ENCODE measurements at places on chromosomes 12 and 14.

GRCh38 chr14:51331486-51332367, 91.7 kb downstream of the TMX1 start:
- no peak for DNase-seq

DNA sequence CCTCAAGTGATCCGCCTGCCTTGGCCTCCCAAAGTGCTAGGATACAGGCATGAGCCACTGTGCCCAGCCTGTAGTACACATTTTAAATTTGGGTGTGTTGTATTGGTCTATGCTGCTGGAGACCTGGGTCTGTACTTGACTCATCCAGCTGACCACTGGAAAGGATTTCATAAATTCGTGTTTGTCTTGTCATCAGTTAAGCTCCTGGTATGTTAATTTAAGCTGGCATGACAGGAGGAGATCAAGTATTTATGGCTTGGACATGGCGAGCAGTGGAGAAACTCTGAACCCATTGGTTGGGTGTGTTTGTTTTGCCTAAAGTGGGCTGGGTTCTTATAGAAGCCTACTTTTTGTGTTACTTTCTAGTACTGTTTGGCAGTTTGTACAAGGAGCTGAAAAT, 24.2 kb downstream of the YY1 start:
- no peak for DNase-seq

DNA sequence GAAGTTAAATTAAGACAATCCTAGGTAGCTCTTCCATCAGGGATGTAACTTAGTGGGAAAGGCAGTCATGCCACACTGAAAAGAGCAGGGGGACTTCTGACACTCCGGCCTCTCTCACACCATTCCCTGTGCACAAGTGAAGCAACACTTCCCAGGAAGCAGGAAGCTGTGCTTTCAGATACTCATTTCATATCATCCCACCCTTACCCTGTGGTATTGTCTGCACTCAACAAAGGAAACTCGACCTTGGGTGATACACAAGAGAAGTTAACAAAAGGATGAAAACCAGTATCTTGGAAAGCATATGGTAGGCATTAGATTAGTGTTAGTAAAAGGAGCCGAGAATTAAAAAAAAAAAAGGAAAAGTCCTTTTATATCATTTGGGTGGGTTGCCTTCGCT, 61.3 kb upstream of the MDM1 start:
- DNase-seq, result no peak

GRCh38 chr12:103011974-103012763, 54.7 kb downstream of the ASCL1 start:
- no peak for DNase-seq

DNA sequence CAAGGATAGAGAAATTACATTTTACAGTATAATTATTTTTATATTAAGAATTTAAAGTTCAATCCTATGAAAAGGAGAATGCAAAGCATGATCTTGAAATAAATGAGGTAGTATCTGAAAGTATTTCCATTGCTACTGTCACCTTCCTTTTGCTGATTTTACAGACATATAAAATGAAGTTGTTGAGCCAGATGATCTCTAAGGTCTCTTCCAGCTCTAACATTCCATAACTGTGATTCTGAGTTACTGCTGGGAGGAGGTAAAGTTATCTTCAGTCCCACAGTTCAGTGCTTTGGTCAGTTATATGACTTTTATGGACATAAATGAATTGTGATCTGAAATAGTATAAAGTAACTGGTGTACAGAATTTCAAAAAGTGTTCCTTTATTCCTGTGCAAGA, 52.8 kb downstream of the SLC38A6 start:
- DNase-seq, result no peak

DNA sequence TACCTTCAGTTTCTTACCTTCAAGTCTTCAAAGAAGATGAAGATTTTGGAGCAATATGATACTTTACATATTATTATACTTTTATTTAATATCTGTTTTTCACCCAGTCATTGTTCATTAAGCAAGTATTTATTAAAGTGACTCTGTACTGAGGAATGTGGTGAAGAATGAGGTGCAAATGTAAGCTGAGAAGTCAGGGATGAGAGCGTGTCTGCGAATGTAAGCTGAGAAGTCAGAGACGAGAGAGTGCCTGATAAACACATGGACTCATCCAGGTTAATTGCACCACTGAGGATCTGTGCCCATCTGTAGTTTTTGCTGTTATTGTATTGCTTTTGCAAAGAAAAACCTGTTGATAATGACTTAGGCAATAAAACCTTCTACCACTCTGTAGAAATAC, 211.9 kb upstream of the FAR2 start:
- no peak for DNase-seq

DNA sequence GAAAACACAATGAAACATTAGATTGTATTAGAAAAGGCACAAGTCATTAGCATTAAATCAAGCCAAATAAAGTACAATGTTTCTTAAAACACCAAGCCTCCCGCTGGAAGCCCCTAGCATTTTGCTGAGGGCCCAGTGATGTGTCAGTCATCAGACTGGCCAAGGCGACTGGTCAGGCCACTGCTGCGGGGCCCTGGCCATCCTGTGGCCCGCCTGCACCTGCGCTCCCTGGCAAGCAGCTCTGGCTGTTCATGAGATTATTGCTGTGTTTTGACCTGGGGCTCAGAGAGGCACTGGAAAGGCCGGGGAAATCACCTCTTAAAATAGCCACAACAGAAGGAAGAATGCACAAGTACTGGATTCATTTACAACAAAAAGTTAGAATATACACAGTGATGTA, 24.2 kb upstream of the AMN start:
- DNase-seq, result no peak

- no peak for DNase-seq
Observed at GRCh38 chr12:48882315-48882687, 16.6 kb upstream of the RND1 start.

GRCh38 chr12:97276661-97277429, 185.8 kb upstream of the RMST start:
- DNase-seq, result no peak

GRCh38 chr14:61398221-61398620, 76.8 kb downstream of the PRKCH start:
- DNase-seq, result no peak

DNA sequence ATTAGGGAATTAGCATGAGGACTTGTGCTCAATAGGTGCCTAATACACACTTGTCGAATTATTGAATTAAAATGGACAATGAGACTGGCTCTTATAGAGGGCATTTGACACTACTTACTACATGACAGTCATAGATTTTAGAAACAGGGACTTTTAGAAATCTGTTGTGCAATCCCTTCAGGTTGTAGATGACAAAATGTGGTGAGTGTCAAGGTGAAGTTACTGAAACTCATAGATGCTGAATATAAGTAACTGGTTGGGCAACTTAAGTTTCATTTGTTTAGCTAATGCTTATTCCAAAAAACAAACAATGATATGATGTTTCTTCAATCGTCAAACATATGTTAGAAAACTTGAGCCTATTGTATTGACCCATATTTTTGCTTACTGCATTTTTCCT, 12.9 kb upstream of the PEX5 start:
- no peak for DNase-seq

DNA sequence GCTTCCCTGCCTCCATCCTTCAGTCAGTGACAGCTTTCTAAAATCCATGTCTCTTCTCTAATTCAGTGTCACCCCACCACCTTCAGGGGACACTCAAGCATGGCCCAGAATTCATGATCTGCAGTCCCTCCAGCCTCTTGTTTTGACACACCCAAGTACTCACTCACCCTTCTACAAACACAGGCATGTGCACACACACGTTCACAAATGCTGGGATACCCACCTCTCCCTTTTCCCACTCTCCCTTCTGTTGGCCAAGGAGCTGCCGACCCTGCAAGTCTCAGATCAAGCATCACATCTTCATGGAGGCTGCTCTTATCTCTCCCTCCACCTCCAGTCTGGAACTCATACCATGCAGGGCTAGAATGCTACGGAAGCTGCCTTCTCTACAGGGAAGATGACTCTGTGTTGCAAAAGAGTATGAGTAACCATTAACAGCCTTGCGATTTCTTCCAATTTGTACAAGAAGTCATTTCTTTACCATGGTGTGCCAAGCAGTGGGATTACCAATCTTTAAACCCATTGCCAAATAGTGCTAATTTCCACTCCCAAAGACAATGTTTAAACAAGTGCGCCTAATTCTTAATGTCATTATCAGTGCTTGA, 196.1 kb downstream of the BCL11B start:
- no peak for DNase-seq

DNA sequence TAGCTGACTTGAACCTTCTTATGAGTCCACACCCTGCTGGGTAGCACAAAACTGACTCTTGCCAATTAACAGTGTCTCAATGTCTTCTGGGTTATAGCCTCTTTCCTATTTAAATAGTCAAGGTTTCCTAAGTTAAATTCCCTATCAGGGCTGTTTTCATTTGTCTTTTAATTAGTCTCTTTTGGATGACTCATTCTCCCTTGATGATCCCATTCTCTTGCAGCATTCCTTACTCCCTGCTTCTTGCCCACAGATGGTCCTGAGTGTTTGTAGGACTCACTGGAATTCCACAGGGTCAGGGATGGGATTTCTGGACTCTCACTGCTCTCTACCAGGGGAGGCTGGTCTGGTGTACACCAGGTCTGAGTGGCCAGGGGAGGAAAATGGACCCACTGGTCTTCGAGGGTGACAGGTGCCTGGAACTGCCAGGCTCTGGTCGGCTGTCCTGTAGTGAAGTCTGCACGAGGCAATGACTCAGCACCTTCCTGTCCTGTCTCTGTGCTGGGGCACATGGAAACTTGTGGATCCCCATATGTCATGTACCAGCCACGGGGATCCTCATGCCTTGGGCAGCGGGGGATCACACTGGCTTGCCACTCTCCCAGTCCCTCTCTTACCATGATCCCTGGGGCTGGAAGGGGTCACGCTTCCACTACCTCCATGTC, 236.5 kb upstream of the PELI2 start:
- DNase-seq, result no peak

DNA sequence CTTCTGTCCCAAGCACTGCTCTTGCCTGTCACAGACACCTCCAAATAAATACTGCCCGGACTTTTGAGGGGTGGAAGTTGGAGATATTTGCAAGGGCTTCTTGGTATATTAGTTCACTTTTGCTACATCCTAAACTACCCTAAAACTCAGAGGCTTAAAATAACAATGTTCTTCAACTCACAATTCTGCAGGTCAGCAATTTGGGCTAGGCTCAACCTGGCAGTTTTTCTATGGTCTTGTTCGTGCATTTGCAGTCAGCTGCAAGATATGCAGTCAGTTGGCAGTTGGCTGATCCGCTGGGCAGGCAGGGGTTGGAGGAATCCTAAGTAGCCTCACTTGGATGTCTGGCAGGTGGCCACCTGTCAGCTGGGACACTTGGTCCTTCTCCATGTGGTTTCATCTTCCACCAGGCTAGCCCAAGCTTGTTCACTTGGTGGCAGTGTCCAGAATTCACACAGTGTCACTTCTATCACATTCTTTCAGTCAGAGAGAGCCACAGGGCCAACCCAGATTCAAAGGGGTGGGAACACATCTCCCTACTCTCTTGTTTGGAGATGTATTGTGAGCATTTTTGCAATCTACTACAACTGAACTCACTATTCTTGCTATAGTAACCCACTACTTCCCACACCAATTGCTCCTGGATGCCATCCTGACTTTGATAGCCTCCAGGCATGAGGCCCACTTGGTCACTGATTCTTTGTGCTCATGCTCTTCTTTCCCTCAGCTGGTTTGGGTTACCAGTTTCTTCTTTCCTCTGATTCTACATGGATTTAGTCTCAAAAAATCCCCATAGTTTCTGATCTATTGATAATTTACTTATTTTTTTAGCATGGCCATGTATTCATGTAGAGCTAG, 27.8 kb upstream of the CAPRIN2 start:
- DNase-seq, result no peak

- DNase-seq, result no peak
Observed at GRCh38 chr12:1872001-1872400, 46.5 kb downstream of the CACNA2D4 start.

- no peak for DNase-seq
Observed at GRCh38 chr14:67955261-67955660, 135.7 kb downstream of the RAD51B start.

DNA sequence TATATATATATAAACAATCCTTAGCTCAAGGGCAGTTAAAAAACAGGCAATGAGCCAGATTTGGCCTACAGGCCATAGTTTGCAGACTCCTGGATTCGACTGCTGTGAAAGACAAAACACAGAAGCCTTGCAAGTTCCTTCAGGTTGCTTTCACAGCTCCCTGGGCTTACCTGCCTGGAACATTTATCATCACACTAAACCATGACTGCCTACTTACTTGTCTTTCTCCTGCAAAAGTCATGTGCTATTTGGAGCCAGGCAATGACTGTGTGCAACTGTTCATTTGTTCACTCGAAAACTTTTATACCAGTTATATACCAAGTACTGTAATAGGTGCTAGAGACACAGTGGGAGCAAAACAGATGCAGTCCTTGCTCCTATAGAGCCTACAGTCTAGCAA, 2.2 kb upstream of the RPS6KA5 start:
- DNase-seq, result no peak

Data from stimulated activated CD4-positive, alpha-beta T cell treated with anti-CD3 and anti-CD28 coated beads, Interleukin-1b, Interleukin-23, amount 100 ng/mL, for 48 hours (primary cell).